ENCODE measurements at places on chromosomes 7 and 10. TPM values are rescaled to one million over a fixed set of nuclear protein-coding genes. Genes with fewer than 3 reads are reported as not detected.

DNA sequence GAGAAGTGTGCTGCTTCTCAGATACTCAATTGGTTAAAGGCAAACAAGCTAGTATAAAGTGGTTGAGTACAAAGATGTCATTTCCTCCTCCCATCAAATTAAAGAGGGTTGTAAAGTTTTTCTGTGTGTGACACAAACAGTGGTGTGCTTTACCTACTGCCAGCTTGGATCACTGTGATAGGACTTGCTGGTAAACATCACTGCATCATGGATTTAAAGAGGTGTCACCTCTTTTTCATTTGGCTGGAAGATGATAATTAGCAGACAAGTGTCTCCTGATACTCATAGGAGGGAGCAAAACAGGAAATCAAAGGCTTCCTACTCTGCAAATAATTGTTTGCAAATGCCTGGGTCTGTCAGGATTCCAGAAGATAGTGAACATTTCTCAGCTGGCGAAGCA, 200.5 kb downstream of the MDFIC start:
- no peak for DNase-seq
- no peak overlapping the region for H3K4me3 ChIP-seq
- H3K27ac ChIP-seq = no peak overlapping the region
- H3K4me1 ChIP-seq = no peaks in the 10 kb centered on the region
- H3K27me3 ChIP-seq = no peaks in the 10 kb centered on the region

DNTT gene
- total RNA-seq = 0.31 TPM

DNA sequence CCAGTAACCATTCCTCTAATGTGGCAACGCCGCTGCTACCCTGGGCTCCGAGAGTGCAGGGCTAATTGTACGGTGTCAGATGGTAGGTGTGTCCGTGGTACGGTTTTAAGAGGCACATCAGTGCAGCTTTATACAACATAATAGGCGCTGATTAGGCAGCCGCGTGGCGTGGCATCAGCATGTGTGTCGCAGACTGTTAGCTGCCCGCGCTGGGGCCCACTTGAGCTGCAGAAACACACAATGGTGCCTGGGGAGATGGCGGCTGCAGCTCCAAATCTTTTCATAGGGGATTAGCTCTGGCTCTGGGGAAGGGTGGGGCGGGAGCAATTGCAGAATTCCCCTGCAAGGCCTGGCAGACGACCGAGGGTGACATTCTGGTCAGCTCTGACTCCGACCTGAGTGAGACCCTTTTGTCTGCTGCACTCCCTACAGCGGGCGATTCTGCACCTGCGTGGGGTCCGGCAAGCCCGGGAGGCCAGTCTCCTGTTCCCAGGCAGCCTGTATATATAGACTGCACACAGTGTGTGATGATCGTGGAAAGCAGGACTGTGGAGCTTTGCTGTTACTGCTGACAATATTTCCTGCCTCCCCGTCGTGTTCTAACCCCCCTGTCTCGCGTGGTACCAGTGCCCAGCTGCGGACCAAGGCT, 722.7 kb upstream of the CELF2 start:
- no peak for DNase-seq
- H3K27ac ChIP-seq = no peak overlapping the region
- H3K4me1 ChIP-seq = no peaks in the 10 kb centered on the region
- H3K36me3 ChIP-seq = no peaks in the 10 kb centered on the region
- H3K27me3 ChIP-seq = no peaks in the 10 kb centered on the region

- H3K4me3 ChIP-seq = no peak overlapping the region
- H3K27ac ChIP-seq = no peak overlapping the region
- no peaks in the 10 kb centered on the region for H3K27me3 ChIP-seq
- DNase-seq = no peak
- no peaks in the 10 kb centered on the region for H3K36me3 ChIP-seq
Observed at GRCh38 chr7:36057323-36057722, 95.7 kb upstream of the EEPD1 start.

DNA sequence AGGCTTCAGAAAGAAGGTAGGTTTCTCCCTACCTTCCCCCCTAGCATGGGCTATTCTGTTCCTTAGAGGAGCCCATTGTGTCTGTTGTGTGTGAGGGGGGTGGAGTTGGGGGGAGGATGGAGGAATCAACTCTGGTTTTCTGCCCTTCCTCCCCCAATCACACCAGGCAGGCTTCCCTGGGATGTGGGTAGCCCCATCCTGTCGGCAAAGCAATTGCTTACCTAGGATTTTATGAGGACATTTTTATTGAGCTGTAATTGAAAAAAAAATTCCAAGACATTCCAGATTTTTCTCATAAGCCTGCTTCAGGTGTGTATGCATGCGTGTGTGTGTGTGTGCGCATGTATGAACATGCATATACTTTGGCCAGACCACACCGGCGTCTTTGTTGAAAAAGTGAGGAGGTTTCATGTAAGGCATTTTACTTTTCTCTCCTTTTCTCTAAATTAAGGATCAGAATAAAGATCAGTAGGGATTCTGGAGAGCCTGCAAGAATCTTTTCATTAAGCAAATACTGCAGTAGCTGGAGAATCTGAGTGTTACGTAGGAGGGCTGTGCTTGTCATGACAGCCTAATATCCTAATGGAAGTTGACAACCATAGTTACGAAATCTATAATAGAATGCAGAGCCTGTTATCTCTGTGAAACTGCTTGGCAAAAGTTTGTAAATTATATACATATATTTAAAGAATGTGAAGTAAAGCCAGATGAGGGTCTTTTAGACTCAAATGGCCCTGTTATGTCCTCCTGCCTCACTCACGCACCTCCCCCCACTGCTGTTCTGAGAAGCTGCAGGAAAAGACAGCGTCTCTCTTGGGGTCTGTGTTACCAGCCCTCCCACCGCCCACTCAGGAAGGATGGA, 27.3 kb upstream of the SAMD8 start:
- no peaks in the 10 kb centered on the region for H3K4me1 ChIP-seq
- no peak for DNase-seq
- no peak overlapping the region for H3K27ac ChIP-seq
- no peak overlapping the region for H3K4me3 ChIP-seq
- no peaks in the 10 kb centered on the region for H3K36me3 ChIP-seq

DNA sequence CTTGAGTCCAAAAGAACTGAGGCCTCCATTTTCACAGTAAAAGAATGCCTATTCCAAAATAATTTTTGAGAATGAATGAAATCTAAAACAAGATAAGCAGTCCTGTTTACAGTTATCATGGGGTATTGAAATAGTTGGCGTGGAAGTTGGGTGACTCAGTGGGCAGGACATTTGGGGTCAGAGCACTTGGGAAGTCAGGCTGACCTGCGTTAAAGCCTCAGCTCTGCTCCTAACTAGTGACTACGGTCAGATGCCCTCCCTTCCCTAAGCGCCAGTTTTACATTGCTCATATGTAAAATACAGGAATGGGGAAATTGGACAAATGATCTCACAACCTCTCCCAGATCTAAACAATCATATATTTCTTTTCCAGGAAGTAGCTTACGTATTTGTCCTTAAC, 2.3 kb upstream of the PAPSS2 start:
- H3K27ac ChIP-seq = peak overlapping the region; percentile 55
- no peaks in the 10 kb centered on the region for H3K36me3 ChIP-seq
- H3K4me1 ChIP-seq = peaks cover 8% of the 10 kb centered on the region

DNA sequence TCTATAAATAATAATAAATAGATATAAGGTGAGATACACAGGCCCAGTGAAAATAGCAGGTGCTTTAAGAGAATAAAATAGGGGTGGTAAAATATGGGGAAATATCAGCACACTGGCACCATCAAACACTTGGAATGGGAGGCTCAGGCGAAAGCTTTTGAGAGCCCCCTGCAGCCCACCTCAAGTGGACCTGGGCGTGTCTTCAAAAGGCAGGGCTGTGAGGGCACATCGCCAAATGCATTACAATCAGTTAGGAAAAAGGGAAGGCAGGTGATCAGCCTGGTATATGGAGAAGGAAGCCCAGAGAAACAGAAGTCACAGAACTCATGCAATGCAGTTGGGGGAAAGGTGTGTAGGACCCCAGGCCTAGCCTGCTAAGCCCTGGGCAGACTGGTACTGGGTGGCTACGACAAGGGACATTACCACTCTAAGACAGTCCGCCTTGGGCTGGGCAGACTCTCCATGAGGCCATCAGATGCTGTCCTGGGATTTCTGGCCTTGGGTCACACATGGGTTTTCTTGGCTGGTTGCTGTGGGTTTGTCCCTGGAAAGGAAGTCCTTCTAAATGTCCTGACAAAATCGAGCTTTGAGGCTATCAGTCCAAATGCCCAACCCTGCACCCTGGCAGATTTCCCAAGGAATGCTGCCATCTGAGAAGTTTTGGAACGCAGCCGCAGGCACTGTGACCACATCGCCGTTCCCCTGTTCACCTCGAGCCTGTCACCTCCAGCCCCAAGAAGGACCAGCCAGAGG, 330.6 kb downstream of the GRID1 start:
- no peaks in the 10 kb centered on the region for H3K36me3 ChIP-seq
- no peaks in the 10 kb centered on the region for H3K4me1 ChIP-seq
- H3K4me3 ChIP-seq = no peak overlapping the region
- H3K27ac ChIP-seq = no peak overlapping the region
- no peaks in the 10 kb centered on the region for H3K27me3 ChIP-seq

DNA sequence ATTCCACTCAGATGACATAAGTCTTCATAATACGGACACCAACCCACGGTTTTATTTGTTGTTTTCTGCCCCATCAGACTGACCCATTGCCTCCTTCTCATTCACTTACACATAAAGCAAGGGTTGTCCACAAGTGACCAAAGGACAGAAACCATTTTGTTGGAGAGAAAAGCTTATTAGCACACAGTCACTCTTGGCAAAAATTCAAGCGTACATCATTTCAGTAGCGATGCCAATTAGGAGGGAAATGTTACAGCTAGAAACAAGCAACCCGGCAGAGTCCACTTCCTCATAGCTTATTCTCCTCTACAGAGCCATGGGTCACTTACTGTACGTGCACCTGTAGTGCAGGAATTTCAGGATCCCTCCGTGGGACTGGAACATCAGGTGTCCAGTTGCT, 23.0 kb downstream of the ABLIM1 start:
- DNase-seq = no peak
- peak overlapping the region; percentile 65 for H3K27ac ChIP-seq
- H3K36me3 ChIP-seq = no peaks in the 10 kb centered on the region
- H3K4me1 ChIP-seq = peaks cover 26% of the 10 kb centered on the region

- H3K27me3 ChIP-seq = no peaks in the 10 kb centered on the region
- no peak for DNase-seq
- no peak overlapping the region for H3K4me3 ChIP-seq
- H3K36me3 ChIP-seq = no peaks in the 10 kb centered on the region
Observed at GRCh38 chr7:126656165-126656564, 596.6 kb downstream of the GRM8 start.
